ENCODE measurements at places on chromosomes 6 and 20.

- no peak for DNase-seq
These were observed 23.7 kb downstream of the SPATA2 start for GRCh38 chr20:49891476-49892110.

DNA sequence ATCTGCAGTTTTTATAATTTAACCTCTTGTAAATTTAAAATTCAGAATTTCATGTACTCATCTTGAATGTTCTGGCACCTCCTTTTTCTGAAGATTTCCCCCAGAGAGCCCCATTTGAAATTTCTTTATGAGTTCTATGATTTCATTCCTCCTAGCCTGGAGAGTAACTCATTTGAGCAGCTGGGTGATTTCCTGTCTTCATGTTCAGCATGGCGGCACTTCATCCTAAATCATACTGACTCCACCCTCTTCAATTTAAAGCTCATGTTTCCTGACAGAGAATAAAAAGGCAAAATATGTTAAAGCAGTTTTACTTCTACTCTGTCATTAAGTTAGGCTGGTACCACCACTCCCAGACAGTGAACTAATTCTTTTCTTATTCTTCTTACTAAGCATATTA, 250.9 kb upstream of the POU3F2 start:
- DNase-seq = no peak

- DNase-seq = peak; percentile 83
These were observed 108.4 kb upstream of the PRSS16 start for GRCh38 chr6:27138837-27139755.

GRCh38 chr20:47274401-47275108, 81.9 kb downstream of the ZMYND8 start:
- DNase-seq = no peak

GRCh38 chr6:56004426-56004825, 129.0 kb upstream of the BMP5 start:
- no peak for DNase-seq

- DNase-seq = no peak
These were observed 7.1 kb downstream of the CCND3 start for GRCh38 chr6:41934278-41935192.

- DNase-seq = no peak
These were observed 15.2 kb downstream of the MAPK13 start for GRCh38 chr6:36145495-36145894.

GRCh38 chr20:41155261-41155660, 17.9 kb downstream of the PLCG1 start:
- DNase-seq = no peak

GRCh38 chr6:125421836-125422235, 120.1 kb upstream of the HDDC2 start:
- DNase-seq = no peak

GRCh38 chr6:82906951-82907350, 158.7 kb downstream of the UBE3D start:
- no peak for DNase-seq
